ENCODE measurements at places on chromosomes 5 and 9.

DNA sequence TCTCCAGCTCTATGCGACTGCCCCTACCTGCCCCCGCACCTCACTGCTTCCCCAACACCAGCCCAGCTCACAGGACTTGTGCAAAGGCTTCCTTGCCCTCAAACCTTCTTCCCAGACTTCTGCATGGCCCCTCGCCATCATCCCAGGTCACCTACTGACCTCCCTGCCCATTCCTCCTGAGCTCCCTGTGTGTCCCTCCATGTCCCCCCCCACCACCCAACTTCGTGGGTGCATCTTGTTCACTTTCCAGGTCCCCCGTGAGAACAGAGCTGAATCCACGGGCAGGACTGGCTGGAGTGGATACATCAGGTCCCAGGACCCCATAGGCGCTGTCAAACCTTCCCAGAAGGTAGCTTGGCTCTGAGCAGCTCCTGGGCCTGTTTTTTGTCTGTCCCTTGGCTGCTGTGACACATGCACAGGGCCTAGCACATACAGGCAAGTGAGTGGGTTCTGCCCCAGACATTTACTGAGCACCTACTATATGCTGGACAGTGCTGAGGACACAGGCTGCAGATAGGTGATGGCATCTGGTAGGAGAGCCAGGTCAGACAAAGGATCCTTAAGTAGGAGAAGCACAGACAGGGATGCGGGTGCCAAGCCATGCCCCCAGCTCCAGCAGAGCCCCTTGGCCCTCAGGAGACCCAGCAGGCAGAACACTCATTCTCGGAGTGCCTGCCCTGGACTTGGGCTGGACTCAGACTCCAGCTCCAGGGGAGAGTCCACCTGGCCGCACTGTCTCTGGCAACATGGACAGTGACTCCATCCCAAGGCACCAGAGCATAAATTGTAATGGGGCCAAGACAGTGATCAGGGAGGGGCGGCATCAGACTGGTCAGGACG is 15.0 kb downstream of the NINJ1 start:
- no peak for DNase-seq

- DNase-seq, result peak; percentile 3
Observed at GRCh38 chr9:119289740-119290433, 79.3 kb downstream of the BRINP1 start.

DNA sequence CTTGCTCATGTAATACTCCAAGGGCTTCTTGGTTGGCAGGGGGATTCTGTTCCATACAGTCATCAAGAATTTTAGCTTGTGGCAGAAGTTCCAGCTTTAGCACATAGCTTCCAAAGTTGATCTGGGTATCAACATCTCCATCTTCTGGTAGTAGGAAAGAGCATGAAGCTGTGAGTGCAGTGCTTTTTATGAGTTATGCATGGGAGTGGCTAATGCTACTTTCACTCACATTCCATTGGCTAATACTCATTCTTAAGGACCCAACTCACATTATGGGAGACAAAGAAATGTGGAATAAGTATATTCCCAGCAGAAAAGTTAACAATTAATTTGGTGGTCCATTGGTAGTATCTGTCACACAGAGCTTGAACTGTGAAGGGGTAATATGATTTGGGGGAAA is 194.2 kb upstream of the CHD1 start:
- DNase-seq, result no peak

- DNase-seq, result no peak
Observed at GRCh38 chr5:66585291-66585690, 10.9 kb upstream of the MAST4 start.

DNA sequence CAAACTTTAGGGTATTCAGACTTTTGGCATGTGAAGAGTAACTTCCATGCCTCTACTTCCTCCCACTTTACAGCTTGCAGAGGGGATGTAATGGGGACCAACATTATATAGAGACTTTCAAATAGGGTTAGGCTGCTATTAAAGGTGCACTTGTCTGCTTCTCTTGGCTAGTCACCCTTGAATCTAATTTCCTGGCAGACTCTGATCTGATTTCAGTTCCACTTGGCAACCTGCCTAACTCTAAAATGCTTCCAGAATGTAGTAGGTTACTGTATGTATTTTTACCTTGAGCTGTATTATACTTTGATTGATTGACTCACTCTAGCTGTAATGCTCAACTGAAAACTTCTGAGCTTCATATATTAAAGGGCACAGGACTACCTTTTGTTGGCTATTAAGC is 693.4 kb downstream of the KCTD16 start:
- no peak for DNase-seq

DNA sequence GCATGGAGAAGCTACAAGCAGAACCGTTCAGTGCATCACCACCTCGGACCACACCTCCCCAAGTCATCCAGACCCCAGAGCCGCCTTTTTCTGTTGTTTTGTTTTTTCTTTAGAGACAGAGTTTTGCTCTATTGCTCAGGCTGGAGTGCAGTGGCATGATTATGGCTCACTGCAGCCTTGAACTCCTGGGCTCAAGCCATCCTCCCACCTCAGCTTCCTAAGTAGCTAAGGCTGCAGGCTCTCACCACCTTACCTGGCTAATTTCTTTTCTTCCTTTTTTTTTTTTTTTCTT is 13.5 kb upstream of the SFXN1 start:
- no peak for DNase-seq

GRCh38 chr9:114448706-114449105 is 56.6 kb downstream of the WHRN start:
- DNase-seq, result peak; percentile 1

GRCh38 chr5:41763574-41763973 is 106.7 kb downstream of the OXCT1 start:
- no peak for DNase-seq

- DNase-seq, result no peak
Observed at GRCh38 chr5:140035881-140036280, 7.2 kb downstream of the NRG2 start.

DNA sequence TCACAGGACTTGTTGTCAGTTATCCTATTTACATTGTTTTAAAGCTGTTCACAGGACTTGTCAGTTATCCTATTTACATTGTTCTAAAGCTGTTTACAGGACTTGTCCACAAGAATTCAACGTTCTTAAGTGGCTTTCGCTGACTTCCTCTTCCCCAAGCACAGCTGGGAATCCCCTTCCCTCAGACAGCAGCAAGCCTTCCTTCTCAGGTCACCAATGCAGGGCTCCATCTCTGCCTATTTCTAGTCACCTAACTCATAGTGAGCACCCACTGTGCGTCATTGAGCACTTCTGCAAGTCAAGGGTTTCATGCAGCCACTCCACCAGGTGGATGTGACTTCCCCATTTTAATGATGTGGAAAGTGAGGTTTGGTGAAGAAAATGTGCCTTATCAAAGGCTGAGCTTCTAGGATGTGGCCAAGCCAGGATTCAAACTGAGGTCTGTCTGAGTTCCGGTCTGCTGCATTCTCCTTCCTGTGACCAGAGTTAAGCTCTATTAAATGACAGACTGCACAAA is 109.8 kb upstream of the ZNF462 start:
- DNase-seq, result no peak

GRCh38 chr5:61905613-61906012 is 400.4 kb upstream of the KIF2A start:
- no peak for DNase-seq

DNA sequence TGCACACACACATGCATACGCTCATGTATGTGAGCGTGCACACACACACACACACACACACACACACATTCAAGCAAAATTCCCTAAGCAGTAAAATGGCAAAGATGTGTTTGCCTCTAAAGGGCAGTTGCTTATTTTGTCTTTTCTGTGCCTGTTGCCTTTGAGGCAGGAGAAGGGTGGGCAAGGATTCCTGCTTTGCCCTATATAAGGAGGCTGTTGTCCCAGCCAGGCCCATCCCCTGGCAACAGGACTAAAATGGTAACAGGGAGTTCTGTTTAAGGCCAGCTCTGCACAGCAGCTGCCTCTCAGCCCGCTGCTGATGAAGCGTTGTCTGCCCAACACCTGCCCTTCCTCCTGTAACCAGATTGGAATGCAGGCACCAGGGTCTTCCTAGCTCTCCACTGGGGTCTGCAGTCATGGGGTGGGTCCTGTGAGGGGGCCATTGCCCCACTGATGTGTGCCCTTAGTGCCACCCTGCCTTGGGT is 64.4 kb downstream of the PPARGC1B start:
- DNase-seq, result no peak

DNA sequence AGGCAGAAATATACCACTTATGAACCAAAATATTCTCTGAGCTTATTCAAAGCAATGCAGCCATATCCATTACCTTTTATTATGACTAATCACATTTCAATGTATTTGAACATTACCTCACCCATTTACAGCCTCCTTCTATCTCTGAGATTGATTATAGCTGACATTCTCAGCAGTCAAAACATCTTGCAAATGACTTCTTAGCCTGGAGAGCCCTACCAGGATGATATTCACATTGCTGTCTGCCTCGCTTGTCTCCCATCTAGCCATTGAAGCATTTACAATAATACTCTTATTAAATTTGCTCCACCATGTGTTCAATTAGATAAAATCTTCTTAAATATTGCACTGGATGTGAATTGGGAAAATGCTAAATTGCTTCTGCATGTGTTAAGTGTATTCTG is 1879.9 kb upstream of the ACO1 start:
- no peak for DNase-seq

- DNase-seq, result peak; percentile 39
Observed at GRCh38 chr5:93620487-93621326, 37.7 kb downstream of the NR2F1 start.

GRCh38 chr9:123033352-123033751 is at the start of gene GPR21:
Gene GPR21 (plus strand): TSS chr9:123033667. CDS start chr9:123034567, 900 bp downstream.
- no peak for DNase-seq

DNA sequence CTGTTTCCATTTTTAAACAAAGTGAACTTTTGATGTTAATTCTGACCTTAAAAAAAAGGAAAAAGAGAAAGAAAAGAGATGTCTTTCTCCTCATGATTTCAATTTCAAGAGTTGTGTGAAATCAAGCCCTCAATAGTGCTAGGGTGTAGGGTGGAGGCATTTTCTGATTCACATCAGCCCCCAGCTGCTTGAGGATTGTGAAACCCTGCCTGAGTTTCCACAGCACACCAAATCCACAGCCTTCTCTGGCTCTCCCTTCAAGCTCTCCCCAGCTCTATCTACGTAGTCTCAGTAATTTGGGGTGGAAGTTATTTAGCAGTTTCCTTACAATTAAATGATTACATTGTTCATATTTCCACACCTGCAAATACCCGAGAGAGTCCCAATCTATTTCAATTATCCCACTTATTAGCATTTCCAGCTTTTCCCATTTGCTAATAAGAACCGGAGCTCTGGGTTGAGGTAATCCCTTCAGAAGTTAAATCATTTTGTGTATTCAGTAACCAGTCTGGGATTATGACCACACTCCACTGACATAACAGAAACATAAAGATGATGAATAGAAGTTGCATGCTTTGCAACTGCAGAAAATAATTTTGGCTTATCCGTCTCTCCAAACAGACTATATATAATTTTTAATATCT is 54.9 kb downstream of the MTX3 start:
- DNase-seq, result no peak

GRCh38 chr5:29719171-29719570 is 1474.3 kb upstream of the CDH6 start:
- DNase-seq, result no peak

DNA sequence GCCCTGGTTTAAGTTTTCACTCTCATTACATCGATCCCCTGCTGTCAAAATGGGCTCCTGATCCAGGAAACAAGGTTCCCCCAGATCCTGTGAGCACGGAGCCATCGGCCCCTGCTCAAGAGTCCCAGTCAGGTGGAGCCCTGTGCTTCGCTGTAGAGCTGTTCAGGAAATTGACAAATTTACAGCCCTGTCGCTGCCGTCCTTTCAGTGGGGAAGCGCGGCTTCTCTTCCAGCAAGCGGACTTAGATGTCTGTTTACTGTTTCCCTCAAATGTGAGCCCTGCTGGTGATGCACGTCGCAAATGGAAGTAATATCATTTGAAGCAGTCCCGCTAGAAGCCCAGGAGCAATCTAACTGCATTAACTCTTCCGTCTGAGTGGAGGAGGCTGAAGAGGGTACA is 760.9 kb upstream of the WWC1 start:
- DNase-seq, result no peak

Measured in stimulated activated CD4-positive, alpha-beta T cell treated with anti-CD3 and anti-CD28 coated beads, Interleukin-4, amount 100 ng/mL, for 24 hours (primary cell).